Urinary bladder (tissue), 4 donors: ENCODE measurements at places on chromosomes 1 and 21.

- DNase-seq: no peak
These were observed 59.0 kb upstream of the IPO9 start for GRCh38 chr1:201769966-201770365.

DNA sequence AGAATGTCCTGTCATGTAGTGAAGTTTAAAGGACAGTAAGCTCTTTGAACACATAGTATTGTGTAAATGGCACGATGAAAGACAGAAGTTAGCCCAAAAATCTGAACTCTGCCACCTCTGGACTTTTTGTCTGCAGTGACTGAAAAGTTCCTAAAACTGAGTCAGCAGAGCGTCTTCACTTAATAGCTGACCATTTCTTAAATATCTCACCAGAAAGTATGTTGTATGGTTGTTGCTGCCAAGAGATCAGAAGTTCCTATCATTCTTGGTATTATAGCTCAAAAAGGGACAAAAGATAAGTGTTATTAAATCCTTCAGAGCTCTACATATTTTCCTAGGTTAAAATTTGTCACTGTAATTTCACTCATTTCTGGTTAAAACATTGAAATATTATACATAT is 1003.0 kb downstream of the TTLL7 start:
- no peak for DNase-seq

DNA sequence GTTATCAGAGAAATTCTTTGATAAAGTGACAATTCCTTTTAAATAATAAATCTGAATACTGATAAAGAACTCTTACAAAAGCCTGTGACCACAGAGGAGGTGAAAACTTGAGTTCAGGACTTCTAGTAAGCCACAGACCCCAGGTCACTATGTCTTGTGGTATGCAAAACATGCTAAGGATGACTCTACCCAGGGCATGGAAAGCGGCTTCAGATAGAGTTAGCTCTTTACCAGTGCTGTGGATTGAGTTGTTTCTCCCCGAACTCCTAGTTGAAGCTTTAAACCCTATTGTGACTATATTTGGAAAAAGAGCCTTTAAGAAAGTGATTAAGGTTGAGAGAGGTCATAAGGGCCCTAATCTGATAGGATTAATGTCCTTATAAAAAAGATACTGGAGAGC is 42.3 kb downstream of the HLX start:
- no peak for DNase-seq

GRCh38 chr1:51907079-51907702 is 28.7 kb upstream of the NRDC start:
- no peak for DNase-seq

DNA sequence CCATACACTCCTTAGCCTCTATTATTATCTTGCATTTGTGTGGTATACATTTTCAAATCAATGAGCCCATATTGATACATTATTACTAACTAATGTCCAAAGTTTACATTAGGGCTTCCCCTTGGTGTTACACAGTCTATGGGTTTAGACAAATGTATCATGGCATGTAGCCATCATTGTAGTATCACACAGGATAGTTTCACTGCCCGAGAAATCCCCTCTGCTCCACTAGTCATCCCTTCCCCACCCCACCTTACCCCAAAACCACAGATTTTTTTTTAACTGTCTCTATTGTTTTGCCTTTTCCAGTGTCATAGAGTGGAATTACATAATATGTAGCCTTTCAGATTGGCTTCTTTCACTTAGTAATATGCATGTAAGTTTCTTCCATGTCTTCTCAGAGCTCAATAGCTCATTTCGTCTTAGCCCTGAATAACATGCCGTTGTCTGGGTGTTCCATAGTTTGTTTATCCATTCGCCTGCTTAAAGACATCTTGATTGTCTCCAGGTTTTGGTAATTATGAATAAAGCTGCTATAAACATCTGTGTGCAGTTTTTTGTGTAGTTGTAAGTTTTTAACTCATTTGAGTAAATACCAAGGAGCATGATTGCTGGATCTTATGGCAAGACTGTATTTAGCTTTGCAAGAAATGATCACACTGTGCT is 86.4 kb upstream of the LYST start:
- no peak for DNase-seq

DNA sequence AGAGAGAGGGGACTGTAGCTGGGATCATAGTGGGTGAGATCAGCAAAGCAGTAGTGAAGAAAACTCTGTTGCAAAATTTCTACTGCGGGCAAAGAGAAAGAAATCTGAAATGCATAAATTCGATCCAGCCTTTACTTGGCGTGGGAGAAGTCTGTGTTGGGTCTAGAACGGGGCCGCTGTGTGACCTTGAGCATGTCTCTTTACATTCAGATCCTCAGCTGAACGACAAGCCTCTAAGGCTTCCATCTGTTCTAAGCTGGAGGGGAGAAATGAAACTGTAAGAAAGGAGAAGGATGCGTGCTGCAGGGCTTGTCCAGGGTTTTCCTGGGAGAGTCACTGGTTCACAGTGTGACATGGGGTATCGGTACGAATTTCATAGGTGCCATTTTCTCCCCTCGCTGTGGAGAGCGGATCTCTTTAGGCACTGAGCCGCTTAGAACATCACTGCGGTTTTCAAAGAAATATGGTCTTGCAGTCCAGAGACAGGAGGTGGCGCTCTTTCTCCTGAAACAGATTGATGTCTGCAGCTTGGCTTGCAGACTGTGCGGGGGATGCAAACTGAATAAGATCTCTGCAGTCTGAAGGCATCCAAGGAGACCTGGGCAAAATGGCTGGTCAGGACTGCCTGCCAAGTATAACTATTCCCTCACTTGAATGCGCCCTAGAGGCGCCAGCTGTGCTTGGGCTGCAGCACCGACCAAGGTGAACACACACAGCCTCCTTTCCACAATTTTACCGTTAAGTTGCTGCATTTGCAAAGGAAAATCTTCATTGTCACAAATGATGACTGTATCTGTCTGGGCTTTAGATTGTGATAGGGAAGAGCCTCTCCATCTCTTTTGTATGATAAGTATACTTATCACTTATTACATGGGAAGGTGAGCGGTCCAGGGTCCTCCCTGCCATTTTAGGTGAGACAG is 104.1 kb downstream of the XCL2 start:
- peak; percentile 28 for DNase-seq

- no peak for DNase-seq
These were observed 66.1 kb upstream of the CHODL start for GRCh38 chr21:18178509-18178908.

- DNase-seq: no peak
These were observed 9.0 kb upstream of the UBE2U start for GRCh38 chr1:64194168-64195080.
